ENCODE measurements at places on chromosomes 1 and 21. TPM values are rescaled to one million over a fixed set of nuclear protein-coding genes. Genes with fewer than 3 reads are reported as not detected.

DNA sequence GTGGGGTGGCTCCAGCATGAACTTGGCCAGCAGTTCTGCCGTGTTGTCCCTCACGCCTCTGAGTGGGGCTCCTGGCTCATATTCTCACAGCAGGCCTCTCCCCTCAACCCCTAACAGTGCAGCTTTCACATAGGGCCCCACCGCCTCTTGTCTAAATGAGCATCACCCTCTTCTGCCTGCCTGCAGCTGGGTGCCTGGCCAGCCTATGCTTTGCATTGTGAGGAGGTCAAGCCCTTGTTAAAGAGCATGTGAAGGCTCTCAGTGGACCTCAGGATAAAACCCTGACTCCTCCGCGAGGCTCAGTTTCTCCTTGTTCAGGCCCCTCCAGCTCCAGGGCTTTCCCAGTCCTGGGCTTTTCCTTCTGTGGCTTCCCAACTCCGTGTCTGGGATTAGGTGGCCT is 34.8 kb downstream of the CRYAA start:
- peaks cover 15% of the 10 kb centered on the region for H3K27me3 ChIP-seq
- H3K4me3 ChIP-seq: no peak overlapping the region

The TPTE gene
- not detected for polyA plus RNA-seq

The DNASE2B gene
- polyA plus RNA-seq: not detected

DNA sequence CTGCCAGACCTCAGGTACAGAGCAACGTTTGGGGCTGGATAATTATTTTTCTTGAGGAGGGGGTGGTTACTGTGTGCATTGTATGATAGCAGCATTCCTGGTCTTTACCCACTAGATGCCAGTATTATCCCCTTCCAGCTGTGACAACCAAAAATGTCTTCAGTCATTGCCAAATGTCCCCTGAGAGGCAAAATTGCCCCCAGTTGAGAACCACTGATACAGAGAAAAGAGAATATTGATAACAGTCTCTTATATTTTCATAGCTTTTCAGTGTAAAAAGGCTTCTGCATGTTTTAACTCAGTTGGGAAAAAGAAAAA is 51.8 kb upstream of the SYT14 start:
- H3K27me3 ChIP-seq: peaks cover 48% of the 10 kb centered on the region
- H3K4me1 ChIP-seq: no peaks in the 10 kb centered on the region
- no peak for DNase-seq
- H3K36me3 ChIP-seq: no peaks in the 10 kb centered on the region
- H3K4me3 ChIP-seq: no peak overlapping the region

- no peak for DNase-seq
- H3K27me3 ChIP-seq: peaks cover 51% of the 10 kb centered on the region
- no peak overlapping the region for H3K4me3 ChIP-seq
- no peak overlapping the region for H3K27ac ChIP-seq
Observed at GRCh38 chr21:42356046-42356445, 5.3 kb upstream of the TFF2 start.

DNA sequence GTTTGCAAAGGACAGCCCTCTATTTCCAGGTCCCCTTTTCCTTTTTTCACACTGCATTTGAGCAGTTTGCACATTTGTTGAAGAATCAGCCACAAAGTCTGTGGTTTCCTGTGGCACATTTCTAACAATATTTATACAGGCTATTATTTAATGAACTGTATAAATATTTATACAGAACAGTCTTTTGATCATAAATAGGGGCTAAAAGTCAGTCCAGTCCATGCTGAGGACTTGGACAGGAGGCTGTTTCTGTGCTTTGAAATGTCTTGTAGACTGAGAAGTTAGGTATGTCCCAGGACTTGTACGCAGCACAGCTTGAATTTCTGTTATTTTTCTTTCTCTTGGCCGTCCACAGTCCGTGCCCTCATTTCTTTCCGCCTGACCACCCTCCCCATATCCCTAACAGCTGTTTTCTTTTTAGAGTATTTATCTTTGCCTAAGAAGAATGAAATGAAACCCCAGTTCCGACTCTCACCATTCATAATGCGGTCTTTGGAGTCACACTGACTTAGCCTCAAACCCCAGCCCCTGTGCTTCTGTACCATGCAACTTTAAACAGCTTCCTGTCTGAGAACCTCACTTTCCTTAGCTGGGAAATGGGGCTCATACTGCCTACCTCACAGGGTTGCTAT is 19.7 kb downstream of the FGGY start:
- H3K36me3 ChIP-seq: peaks cover 3% of the 10 kb centered on the region
- H3K27ac ChIP-seq: peak overlapping the region; percentile 65

- peaks cover 9% of the 10 kb centered on the region for H3K36me3 ChIP-seq
- H3K27ac ChIP-seq: no peak overlapping the region
- H3K27me3 ChIP-seq: peaks cover 38% of the 10 kb centered on the region
- DNase-seq: no peak
Observed at GRCh38 chr1:942411-942821, 16.6 kb downstream of the NOC2L start.

The CD160 gene
- 0.40 TPM for polyA plus RNA-seq

DNA sequence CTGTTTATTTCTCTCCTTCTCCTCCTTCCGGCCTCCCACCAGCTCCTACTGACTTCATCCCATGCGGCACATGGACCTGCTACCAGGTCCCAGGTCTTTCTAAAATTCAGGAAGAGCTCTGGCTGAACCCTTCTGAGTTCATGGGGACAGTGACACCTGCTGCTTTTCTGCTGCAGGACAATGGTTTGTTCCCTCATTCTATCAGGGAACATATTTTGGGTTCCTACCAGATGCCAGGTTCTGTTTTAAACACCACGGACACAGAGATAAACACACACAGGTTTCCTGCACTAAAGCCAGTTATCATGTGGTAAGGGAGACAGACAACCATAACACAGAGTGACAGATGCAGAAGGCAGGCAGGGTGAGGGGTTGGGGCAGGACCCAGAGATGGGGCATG is 114.0 kb upstream of the RAB4A start:
- H3K4me3 ChIP-seq: no peak overlapping the region
- H3K4me1 ChIP-seq: peaks cover 14% of the 10 kb centered on the region
- H3K27ac ChIP-seq: no peak overlapping the region
- no peaks in the 10 kb centered on the region for H3K27me3 ChIP-seq

The CLDN17 gene
- polyA plus RNA-seq: not detected

The CYP4X1 gene
- polyA plus RNA-seq: not detected

DNA sequence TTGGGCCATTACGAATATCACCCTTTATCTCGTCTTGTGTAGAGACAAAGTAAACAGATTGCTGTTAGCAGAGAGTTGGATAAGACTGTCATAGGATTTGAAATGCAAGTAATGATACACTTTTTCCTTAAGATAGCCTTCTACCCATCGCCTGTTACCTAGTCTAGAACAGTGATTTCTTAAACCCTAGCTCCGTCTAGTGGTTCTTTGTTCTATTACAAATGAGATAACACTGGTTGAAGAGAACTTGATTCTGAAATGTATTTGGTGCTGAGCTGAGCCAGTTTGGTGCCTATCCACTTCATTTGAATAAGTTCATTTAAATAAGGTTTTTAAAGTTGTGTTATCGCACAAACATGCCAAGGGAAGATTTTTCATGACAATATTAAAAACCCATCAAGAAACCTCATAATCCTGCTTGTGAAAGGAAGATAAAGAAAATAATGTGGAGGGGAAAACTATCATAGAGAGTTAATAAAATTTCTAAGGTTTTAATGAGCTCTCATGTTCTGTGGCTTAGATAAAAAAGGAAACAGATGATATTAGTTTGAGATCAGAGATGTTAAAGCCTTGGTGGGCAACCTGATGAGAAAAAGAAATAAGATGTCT is 1.5 kb upstream of the KCNH1 start:
- peaks cover 76% of the 10 kb centered on the region for H3K27me3 ChIP-seq
- no peak for DNase-seq
- H3K27ac ChIP-seq: no peak overlapping the region
- no peaks in the 10 kb centered on the region for H3K36me3 ChIP-seq
- H3K4me3 ChIP-seq: no peak overlapping the region
- H3K4me1 ChIP-seq: peaks cover 4% of the 10 kb centered on the region

The NR5A2 gene
- polyA plus RNA-seq: not detected

DNA sequence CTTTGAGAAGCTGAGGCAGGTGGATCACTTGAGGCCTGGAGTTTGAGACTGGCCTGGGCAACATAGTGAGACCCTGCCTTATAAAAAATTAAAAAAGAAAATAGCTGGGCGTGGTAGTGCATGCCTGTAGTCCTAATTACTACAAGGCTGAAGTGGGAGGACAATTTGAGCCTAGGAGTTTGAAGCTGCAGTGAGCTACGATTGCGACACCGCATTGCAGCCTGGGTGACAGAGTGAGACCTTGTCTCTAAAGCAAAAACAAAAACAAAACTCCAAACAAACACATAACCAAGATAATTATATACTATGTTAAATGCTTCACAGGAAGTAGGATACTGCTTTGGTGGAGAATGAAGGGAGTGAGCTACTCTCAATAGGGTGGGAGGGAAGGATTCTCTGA is 5.4 kb upstream of the PAFAH2 start:
- DNase-seq: no peak
- peaks cover 11% of the 10 kb centered on the region for H3K4me1 ChIP-seq
- H3K4me3 ChIP-seq: no peak overlapping the region
- H3K27me3 ChIP-seq: no peaks in the 10 kb centered on the region
- H3K27ac ChIP-seq: no peak overlapping the region

The FAM177B gene
- polyA plus RNA-seq: 85.8 TPM

DNA sequence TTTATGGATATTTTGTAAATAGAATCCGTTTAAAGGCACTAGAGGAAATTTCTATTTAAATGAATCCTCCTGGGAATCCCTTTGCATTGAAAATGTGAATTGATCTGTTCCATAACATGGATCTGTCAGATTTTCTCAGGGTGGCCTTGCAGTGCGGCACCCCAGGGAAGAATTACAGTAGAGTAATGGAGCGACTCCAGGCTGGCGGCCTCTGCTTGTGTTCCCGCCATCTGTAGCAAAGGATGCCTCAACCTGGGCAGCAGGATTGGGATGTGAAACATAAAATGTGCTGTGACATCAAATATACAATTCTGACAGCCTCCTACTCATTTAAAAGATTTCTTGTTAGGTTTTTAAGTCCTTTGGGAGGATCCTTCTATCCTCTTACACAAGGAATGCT is 115.9 kb downstream of the RHOU start:
- DNase-seq: no peak
- H3K36me3 ChIP-seq: peaks cover 3% of the 10 kb centered on the region
- H3K27ac ChIP-seq: no peak overlapping the region
- peaks cover 18% of the 10 kb centered on the region for H3K27me3 ChIP-seq
- H3K4me1 ChIP-seq: peaks cover 4% of the 10 kb centered on the region

DNA sequence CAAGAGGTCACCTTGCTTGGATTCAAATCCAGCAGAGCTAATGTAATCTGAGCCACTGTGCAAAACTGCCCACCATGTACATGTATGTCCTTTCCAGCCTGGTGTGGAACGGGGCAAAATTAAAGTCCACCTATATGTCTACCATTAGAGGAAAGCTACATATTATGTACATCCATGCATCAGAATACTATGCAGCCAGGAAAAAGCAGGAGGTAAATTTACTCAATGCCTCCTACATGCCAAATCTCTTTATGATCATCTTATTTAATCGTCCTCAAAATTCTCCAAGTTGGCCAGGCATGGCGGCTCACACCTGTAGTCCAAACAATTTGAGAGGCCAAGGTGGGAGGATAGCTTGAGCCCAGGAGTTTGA is 6.3 kb upstream of the ZNF683 start:
- H3K4me3 ChIP-seq: peak overlapping the region; percentile 58
- DNase-seq: no peak
- no peaks in the 10 kb centered on the region for H3K36me3 ChIP-seq
- H3K4me1 ChIP-seq: peaks cover 36% of the 10 kb centered on the region
- no peak overlapping the region for H3K27ac ChIP-seq

DNA sequence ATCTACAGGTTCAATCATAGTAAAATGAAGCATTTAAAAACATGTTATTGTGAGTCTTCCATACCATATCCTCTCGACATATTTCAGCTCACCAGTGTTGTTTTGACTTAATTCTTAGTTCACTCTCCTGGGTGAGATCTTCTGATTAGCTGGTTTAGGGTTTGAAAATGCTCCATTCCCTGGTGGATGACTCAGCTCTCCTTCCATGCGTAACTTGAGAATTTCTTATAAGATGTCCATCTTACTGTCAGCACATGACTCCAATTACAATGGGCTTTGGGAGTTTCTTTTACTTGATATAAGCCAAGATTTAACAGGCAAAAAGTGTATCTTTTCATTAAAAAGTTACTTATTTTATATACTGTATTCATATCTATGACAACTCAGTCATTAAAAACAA is 476.5 kb downstream of the BRINP3 start:
- H3K27ac ChIP-seq: no peak overlapping the region
- no peak overlapping the region for H3K4me3 ChIP-seq
- H3K27me3 ChIP-seq: no peaks in the 10 kb centered on the region
- no peaks in the 10 kb centered on the region for H3K4me1 ChIP-seq
